Neural crest cell (in vitro differentiated cells): ENCODE measurements at places on chromosomes 7 and 10. TPM values are rescaled to one million over a fixed set of nuclear protein-coding genes. Genes with fewer than 3 reads are reported as not detected.

DNA sequence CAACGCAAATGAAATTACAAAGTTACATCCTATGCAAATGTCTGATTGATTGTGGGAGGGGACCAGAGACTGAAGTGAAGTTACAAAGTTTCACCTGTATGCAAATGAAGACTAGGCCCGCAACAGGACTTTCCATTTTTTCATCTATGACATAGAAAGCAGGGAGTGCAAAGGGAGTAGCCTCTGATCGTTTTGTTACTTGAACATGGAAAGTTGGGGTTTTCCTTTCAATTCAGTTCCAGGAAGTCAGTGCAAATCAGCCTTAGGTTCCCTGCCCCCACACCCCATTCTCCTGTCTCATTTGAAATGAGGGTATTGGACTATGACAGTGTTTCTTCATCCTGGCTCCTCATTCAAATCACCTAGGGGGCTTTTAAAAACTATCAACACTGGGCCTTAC, 96.9 kb upstream of the HABP2 start:
- H3K27ac ChIP-seq: no peak overlapping the region
- peaks cover 9% of the 10 kb centered on the region for H3K27me3 ChIP-seq
- no peaks in the 10 kb centered on the region for H3K36me3 ChIP-seq

- H3K4me3 ChIP-seq: no peak overlapping the region
- no peaks in the 10 kb centered on the region for H3K27me3 ChIP-seq
- H3K4me1 ChIP-seq: peaks cover 26% of the 10 kb centered on the region
- H3K27ac ChIP-seq: peak overlapping the region; percentile 81
- DNase-seq: no peak
- H3K36me3 ChIP-seq: peaks cover 5% of the 10 kb centered on the region
These were observed 30.1 kb downstream of the C10orf90 start for GRCh38 chr10:126640401-126640800.

DNA sequence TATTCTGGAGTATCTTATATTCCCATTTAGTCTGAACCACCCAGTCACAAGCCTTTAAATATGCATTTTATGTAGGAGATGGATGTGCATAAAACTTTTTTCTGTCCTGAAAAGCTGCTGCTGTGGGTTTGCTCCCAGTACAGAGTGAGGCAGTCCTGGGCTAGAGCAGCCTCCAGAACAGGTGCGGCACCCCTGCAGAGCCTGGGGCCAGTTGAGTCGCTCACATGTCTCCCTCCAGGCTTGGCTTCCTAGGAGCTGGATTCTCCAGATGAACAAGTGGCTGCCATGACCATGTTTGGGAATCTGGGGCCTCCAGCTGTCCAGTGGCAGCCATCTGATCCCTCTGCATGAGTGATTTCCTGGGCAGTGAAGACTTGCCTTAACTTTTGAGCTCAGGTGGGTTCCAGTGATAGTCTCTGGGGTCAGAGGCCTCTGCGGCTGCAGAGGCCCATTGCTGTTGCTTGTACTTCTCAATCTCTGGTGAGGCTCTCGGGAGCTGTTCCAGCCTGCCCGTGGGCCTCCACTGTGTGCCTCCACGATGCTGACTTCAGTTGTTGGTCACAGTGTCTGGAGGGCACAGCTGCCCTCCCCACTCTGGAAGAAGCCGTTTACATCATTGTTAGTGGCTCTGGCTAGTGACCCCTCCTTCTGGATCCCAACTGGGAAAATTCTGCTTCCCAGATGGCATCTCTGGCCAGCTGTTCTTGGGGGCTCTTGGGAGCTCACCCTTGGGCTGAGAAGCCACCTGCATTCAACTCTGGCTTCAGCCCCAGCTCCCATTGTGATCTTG, 120.4 kb downstream of the EMX2 start:
- no peaks in the 10 kb centered on the region for H3K36me3 ChIP-seq
- no peak overlapping the region for H3K4me3 ChIP-seq
- H3K4me1 ChIP-seq: peaks cover 8% of the 10 kb centered on the region
- no peak for DNase-seq
- H3K27me3 ChIP-seq: no peaks in the 10 kb centered on the region

DNA sequence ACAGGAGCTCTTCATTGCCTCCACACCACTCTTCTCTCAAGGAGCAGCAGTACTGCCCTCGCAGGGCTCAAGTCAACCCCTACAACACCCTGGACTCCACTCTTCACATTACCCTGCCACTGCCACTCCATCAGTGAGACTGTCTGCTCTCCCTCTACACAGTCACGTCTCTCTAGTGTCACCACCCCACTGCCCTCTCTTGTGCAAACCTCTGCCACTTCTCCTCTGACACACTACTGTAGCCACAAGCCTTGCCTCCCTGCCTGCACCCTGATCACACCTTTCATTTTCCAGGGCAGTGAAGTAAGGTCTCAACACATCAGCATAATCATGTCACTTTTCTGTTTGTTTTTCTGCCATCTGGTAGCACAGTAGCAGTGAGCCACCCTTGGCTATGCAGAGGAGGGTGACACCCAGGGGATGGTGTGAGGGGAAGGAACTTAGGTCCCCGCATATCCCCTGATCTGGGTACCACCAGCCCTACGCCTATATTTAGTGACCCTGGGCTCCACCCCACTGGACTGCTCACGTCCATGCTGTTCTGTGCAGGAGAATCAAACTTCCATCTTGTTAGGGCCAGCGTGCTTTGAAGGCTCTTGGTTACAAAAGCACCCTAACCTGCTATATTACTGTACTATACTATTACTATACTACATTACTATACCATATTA, 1.6 kb downstream of the C10orf143 start:
- peaks cover 3% of the 10 kb centered on the region for H3K36me3 ChIP-seq
- H3K4me3 ChIP-seq: peak overlapping the region; percentile 98
- peaks cover 40% of the 10 kb centered on the region for H3K4me1 ChIP-seq
- no peak for DNase-seq
- H3K27me3 ChIP-seq: no peaks in the 10 kb centered on the region

DNA sequence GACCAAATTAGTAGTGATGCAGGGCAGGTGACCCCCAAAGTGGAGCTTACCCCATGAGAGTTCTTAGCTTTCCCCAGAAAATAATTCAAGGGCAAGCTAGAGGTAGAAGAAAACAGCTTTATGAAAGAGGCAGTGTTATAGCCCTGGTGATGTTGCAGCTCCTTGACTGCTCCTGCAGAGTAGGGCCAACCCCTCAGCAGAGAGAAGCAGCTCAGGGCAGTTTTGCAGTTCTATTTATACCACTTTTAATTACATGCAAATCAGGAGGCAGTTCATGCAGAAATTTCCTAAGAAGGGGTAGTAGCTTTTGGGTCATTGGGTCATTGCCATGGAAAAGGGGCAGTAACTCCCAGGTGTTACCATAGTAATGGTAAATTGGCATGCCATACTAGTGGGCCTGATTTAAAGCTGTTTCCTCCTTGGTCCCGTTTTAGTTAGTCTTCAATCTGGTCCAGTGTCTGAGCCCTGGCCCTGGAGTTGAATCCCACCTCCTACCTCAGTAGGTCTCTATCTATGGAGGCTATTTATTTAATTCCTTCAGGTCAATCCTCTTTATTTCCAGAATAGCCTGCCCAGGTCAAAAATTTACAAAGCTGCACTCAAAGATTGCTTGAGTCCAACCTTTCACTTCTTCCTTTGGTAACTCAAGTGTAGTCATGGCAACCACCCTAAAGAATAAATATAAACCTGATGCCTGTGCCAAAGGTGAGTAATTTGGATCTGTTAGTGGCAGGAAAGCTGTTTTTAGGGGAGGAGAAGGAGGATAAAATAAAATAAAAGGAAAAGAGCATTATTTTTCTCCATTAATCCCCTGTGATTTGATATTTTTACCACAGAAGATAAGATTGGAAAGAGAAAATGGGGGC, 29.5 kb downstream of the PLXDC2 start:
- peaks cover 10% of the 10 kb centered on the region for H3K4me1 ChIP-seq
- no peak overlapping the region for H3K4me3 ChIP-seq
- no peaks in the 10 kb centered on the region for H3K36me3 ChIP-seq

Gene ABCA13
- total RNA-seq: 0.75 and 0.89 TPM in 2 replicates
